ENCODE measurements at places on chromosomes 5 and 9.
A peak's percentile ranks its signal among the peaks of the same experiment; 100 is the strongest.

DNA sequence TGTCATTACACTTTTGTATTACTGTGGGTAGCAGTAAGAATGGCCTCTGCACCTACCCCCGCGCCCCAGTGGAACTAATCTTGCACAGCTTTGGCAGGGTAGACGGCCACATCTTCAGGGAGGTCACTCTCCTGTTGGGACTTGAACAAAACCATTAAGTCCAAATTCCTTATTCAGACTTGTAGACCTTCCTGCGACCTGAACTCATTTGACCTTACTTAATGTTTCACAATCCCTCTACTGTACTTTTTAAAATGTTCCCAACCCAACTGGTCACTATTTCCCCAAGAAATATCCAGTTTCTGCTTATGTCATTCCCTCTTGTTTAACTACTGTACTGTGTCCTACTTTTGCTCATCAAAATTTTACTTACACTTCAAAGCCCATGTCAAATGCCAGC lies 5.3 kb upstream of the FAM120AOS start:
- DNase-seq, result no peak

- no peak for DNase-seq
Observed at GRCh38 chr9:38096238-38096805, 27.3 kb upstream of the SHB start.

- peak; percentile 5 for DNase-seq
Observed at GRCh38 chr5:6162175-6162574, 216.2 kb downstream of the MED10 start.

- no peak for DNase-seq
Observed at GRCh38 chr9:106487266-106487665, 375.7 kb upstream of the ZNF462 start.

DNA sequence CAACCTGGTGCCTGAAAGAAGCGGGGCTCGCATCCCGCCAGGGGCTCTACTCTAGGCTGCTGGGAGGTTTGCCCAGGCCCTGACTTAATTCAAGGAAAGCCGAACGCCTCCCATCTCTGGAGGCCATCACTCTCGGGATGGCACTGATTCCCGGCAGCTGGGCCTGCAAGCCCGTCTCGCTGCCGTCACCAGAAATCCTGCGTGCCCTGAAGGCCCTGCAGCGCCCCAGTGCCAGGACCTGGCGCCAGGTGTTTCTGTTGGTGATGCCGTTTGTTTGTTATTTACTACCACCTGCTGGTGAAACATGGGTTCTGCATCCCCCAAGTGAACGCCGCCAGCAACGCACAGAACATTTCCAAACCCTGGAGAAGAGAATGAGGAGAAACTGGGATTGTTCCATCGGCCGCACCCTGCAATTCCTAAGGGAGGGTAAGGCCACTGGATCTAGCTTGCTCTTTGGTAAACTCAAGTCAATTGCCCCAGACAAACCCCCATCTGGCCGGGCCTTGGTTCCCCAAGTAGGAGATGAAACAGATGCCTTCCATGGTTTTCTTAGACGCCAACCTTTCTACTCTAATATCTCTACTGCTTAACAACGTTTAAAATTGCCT lies 77.9 kb downstream of the AK8 start:
- DNase-seq, result peak; percentile 6

- no peak for DNase-seq
Observed at GRCh38 chr5:33315189-33315588, 125.6 kb upstream of the TARS1 start.

DNA sequence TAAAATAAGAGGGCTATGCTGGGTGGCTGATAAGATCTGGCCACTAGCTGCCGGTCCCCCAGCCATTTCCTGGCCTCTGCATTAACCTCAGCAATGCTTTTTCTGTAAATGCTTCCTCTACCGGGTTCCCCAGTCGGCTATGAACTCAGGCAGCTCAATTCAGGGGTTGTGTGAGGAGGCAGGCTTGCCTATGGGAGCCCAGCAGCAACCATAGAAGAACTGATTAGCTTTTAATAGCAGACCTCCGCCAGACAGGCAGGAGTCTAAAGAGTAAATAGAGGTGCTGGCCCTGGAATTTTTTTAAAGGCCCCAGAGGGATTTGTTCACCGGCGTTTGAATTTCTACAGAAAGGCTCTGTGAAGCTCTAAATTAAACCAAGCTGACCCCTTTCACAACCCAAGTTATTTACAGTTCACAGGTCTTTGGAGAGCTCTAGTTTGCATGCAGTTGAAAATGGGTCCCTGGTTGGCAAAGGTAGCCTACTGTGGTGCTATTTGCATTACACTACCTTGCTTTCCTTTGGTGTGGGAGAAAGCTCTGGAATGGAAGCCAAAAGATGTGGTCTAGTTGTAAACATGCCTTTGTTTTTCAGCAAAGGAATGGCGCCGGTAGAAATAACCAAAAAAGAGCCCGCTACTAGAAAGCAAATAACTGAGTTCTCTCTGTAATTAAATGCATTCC lies 289.7 kb upstream of the SEMA6A start:
- no peak for DNase-seq

DNA sequence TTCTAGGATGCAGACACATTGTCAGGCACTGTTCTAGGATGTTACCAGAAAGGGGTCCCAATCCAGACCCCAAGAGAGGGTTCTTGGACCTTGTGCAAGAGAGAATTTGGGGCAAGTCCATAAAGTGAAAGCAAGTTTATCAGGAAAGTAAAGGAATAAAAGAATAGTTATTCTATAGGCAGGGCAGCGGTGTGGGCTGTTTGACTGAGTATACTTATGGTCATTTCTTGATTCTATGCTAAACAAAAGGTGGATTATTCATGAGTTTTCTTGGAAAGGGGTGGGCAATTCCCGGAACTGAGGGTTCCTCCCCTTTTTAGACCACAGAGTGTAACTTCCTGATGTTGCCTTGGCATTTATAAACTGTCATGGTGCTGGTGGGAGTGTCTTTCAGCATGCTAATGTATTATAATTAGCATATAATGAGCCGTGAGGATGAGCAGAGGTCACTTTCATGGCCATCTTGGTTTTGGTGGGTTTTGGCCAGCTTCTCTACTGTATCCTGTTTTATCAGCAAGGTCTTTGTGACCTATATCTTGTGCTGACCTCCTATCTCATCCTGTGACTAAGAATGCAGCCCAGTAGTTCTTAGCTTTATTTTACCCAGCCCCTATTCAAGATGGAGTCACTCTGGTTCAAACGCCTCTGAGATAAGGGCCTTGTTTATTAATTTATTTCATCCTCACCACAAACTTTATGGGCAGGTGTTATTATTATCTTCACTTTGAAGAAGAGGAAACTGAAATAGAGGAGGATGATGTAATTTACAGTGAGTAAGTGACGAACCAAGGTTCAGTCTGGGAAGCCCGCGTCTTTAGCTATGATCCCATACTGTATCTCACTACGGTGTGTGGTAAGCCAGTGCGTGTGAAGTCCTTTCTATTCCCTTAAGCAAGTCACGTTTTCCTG lies 186.0 kb upstream of the KLF4 start:
- no peak for DNase-seq

GRCh38 chr9:121650217-121651007 lies 1.0 kb upstream of the DAB2IP start:
- DNase-seq, result no peak

GRCh38 chr5:140114341-140115185 lies 654 bp downstream of the PURA start:
- no peak for DNase-seq

DNA sequence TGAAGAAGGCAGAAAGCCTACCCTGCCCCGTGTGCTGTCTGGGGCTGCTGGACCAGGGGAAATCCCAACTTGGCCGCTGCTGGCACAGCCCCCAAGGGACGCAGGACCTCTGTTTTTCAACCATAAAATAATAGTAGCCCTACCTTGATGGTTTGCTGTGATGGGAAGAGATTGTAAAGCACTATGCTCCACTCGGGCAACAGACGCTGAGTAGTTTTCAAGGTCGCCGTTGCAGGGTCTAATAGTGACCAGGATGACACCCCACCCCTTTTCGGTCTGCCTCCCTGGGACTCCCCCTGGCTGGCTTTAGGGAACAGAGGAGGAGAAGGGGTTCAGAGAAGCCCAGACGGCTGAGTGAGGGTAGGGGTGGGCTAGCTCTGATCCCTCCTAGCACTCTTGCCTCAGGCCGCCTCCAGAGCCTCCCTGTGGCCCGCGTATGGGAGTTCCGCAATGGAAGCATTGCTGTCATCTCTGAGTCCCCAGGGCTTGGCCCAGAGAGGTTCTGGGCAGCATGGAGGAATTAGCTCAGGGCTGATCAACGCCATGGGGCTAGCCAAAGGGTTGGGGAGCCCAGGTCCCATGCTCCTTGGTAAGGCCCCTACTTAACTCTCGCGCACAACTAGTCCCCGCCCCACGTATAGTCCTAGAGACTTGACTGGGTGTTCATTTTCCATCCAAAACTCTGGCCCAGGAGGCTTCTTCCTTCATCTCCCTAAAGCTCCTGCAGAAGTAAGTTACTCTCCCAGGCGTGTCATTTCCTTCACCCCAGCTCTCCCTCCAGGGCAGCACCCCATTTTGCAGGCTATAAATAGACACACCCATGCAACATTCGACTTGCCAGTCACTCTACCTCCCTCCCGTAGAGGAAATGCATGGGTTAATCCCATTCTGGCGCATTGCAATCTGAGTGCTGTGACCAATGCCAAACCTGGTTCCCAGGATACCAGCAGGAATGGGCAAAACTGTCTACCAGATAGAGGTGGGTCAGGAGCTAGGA lies 1.1 kb upstream of the IRF1 start:
- DNase-seq, result no peak

GRCh38 chr5:5658226-5658625 lies 235.7 kb downstream of the ICE1 start:
- DNase-seq, result no peak

- no peak for DNase-seq
Observed at GRCh38 chr9:22030101-22030598, 21.0 kb upstream of the CDKN2B start.
